ENCODE measurements at places on chromosomes 11 and 22. TPM values are rescaled to one million over a fixed set of nuclear protein-coding genes. Genes with fewer than 3 reads are reported as not detected.

- no peak for DNase-seq
Measured at GRCh38 chr11:514606-515005, 7.6 kb upstream of the RNH1 start.

DNA sequence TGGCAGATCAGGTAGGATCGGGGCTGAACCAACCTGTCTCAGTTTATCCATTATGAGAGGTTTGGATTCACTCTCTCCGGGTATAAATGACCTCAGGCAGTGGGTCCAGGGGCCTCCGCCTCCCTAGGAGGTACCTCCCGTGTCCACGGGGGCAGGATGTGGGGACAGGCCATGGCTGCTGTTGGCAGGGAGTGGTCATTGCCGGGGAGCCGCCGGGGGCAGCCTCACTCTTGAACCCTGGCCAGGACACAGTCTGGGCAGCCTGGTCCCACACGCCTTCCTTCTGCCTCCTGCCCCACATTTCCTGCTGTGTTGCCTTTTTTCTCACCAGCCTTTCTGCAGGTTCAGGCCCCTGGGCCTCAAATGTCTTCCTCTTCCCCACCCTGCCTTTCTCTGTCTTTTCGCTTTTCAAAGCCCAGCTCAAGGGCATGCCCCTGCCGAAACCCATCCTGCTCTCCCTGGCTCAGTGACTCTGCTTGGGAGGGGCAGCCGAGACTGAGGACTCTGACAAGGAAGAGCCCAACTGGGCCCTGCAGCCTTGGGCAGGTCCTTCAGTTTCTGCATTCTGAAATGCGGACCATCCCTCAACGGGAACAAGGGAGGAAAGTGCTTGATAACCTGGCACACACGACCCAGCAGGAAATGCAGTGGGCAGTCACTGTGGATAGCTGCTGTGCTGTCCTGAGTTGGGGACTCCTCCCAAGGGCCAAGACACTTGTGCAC is 31.1 kb downstream of the ZC3H7B start:
- DNase-seq, result no peak

- DNase-seq, result no peak
Measured at GRCh38 chr11:88208745-88209144, 33.5 kb upstream of the RAB38 start.

- peak; percentile 58 for DNase-seq
Measured at GRCh38 chr22:40050258-40050657, 55.5 kb downstream of the FAM83F start.

Gene DNAJB7
- total RNA-seq, result not detected

- DNase-seq, result no peak
Measured at GRCh38 chr22:42217019-42217751, 53.3 kb downstream of the TCF20 start.

DNA sequence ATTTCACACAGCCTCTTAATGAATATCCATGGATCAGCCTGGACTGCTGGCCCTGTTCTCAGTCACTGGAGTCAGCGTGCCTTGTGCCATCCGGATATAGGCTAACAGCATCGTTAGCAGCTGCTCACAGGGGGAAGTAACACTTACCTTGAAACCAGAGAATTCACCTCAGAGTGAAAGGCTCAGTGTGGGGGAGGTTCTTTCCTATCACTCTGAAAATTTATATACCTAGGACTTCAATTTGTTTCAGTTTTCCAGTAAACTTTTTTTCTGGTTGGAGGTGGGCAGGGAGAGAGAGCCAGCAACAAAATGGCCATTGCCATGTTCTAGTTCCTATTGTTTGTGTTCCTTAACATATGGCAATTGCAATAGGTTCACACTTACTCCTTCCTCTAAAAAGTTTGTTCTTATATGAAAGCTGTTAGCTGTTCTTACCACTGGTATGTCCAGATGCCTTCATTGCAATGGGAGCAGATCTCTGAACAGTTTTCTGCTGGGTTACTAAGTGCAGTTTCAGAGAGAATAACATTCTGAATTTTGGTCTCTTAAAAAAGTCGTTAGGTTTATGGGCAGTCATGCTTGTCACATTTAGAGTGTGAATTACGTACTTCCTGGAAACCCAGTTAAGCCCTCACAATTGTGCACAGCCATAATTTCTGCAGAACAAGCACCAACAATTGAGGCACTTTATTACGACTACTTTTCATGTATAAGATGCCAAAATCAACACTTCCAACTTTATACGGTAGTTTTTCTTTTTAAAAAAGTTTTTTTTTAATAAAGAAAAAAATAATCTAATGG is 247.6 kb downstream of the CADM1 start:
- DNase-seq, result no peak

Gene NDUFC2
- 73.5 TPM for total RNA-seq

DNA sequence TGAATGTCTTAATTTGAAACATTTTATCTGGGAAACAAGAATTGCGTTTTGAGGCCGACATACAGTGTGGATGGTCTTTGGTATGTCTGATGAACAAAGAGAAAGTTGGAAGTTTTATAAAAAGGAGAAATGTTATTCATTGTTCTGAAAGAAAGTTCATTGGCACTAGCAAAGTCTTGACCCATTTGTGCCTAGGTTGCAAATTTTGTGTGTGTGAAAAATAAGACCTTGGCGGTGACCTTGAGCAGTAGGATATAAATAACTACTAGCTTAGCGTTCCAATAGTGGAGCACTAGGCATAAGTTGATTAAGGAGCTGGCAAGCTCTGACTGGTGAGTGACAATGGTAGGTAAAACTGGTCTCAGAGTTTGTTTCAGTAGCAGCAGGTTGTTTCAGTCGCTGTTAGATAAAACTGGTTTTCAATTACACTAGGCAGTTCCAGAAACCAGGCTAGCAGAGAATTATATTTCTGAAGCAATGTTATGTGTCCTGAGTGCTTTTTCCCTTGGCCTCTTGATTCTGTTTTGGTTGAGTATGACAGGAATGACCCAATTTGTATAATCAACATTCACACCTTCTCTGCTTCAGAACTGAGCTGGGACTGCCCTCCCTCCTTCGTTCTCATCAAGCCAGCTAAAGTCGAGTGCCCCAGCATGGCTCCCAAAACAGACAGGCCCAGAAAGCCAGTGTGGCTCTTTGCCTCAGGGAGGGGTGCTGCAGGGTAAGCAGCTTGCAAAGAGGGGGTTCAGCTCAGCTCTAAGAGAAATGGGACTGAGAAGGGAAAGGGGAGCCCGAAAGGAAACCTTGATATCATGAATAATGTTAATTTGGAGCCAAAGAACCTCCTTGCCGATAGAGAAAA is 85.7 kb downstream of the NTM start:
- no peak for DNase-seq

DNA sequence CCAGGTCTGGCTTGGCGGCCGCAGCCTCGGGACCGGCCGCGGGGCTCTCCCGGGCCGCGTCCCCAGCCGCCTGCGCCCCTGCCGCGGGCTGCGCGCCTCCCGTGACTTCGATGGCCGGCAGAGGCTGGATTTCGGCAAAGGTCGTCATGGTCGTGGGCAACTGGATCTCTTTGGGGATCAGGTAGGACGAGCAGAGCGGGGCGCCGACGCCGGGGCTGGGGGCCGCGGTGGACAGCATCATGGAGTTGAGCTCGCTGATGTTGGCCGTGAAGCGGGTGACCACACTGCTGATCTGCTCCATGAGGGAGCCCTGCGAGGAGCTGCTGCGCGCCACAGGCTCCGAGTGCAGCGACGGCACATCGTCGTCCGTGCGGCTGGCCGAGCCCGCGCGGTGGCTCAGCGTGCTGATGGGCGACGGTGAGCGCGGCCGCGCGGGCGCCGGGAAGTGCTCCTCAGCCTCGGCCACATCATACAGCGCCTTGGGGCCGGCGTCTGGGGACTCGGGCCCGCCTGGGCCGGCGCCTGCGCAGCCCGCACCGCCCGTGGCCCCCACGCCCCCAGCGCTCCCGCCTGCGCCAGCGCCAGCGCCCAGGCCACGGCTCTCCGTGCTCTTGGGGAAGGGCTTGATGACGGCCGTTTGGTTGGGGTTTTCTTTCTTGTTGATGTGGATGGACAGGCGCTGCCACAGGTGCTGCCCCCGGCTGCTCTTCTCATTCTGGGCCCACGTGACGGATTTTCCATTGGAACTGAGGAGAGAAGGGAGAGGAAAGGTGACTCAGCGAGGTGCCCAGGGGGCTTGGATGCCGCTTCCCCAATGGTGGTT is 171.4 kb upstream of the CTSC start:
- DNase-seq, result no peak

Gene SLC22A8
- not detected for total RNA-seq

Gene ALDH3B1
- 30.7 TPM for total RNA-seq

Gene FAM76B
- total RNA-seq, result 19.9 TPM

GRCh38 chr11:396948-397548 is 3.0 kb downstream of the PKP3 start:
- no peak for DNase-seq

- DNase-seq, result no peak
Measured at GRCh38 chr11:73233211-73233610, 15.1 kb downstream of the P2RY2 start.

Gene TRPM5
- not detected for total RNA-seq

Gene P2RX6
- total RNA-seq, result 0.54 TPM

DNA sequence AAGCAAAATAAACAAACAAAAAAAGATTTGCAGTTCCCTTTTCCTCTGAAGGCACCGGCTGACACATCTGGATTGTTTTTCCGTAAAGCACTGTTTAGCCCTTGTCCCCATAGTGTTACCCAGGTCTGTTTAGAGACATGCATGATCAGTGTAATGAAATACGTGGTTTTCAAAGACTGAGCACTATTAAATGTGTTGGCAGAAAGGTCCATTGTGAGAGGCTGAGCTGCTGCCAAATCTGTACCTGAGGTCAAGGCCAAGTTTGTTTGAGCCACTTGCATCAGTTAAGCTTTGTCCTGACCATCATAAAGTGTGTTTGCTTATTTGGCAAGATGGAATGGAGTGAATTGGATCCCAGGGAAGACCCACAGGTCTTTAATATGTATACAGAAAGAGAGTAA is 26.3 kb downstream of the CTR9 start:
- DNase-seq, result no peak

- no peak for DNase-seq
Measured at GRCh38 chr11:109184376-109184775, 237.6 kb upstream of the C11orf87 start.

Gene MISFA
- not detected for total RNA-seq

Gene GAL3ST3
- 3.2 TPM for total RNA-seq

Gene MLC1
- total RNA-seq, result 139 TPM

DNA sequence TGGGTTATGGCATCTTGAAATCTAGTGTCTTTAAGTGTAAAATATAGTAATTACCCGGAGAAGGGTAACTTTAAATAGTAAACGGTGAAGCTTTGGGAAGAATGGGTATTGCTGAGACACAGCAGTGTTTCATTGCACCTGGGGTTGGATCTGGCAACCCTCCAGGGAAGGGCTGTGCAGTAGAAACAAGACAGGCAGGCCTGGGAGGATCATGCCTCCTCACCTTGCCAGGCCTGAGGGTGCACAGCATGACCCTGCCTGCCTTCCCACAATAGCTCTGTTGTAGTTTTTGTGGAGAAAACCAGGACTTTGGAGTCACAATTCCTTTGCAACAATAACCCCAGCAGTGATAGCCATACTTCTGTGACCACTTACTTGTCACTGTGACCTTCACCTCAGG is 64.6 kb upstream of the ADSL start:
- no peak for DNase-seq

GRCh38 chr22:38029901-38030300 is 27.3 kb upstream of the PICK1 start:
- DNase-seq, result no peak

DNA sequence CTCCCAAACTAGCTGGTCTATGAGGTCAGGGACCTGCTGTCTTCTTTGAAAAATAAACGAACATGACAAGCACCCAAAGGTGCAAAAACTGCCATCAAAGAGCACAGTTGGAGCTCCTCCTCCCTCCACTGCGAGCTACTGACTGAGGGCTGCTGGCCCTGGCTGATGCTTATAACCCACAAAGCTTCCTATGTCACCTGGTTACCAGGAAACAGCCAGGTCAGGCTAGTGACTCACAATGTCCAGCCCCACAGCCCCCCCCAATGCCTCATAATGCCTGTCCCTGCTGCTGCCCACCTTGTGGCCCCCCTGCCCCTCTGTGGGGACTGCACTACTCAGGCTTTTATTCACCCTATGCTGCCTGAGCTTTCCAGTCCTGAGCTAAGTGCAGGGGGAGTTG is at the start of gene DRICH1:
Gene DRICH1, minus strand, starts transcription at position 144 of the 400 bp plus-strand sequence. CDS start 298 bp downstream, outside the sequence.
- no peak for DNase-seq

Gene TYR
- not detected for total RNA-seq

GRCh38 chr11:79094616-79095015 is 346.2 kb downstream of the TENM4 start:
- no peak for DNase-seq

Data from hematopoietic multipotent progenitor cell (in vitro differentiated cells).